ENCODE measurements at places on chromosomes 1 and 21.
A peak's percentile ranks its signal among the peaks of the same experiment; 100 is the strongest.

GRCh38 chr21:14244911-14245310 lies 29.0 kb downstream of the RBM11 start:
- no peak for DNase-seq

- DNase-seq, result peak; percentile 70
These were observed 58.9 kb upstream of the NEK2 start for GRCh38 chr1:211734359-211734758.

- DNase-seq, result no peak
These were observed at the start of gene SPRTN for GRCh38 chr1:231338270-231339128. TSS of gene SPRTN (plus strand) at chr1:231338293. CDS start at chr1:231338384, 91 bp downstream.

- DNase-seq, result no peak
These were observed 75.5 kb upstream of the ATP5PO start for GRCh38 chr21:33991133-33991532.

DNA sequence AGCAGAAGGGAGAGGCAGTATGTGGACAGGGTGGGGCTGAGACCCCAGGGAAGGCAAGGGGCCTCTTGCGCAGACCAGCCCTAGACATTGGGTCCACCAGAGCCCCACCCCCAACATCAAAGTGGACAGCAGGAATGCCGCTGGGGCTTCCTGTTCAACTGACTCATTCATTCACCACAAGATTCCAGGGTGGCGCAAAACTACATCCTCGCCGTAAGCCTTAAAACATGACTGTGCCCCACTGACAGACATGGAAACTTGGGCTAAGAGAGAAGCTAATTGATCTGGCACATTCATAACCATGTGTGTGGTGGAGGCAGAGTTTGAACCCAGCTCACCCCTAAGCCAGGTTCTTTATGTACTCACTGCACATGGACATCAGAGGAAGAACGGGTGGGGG lies 14.0 kb downstream of the COL16A1 start:
- peak; percentile 97 for DNase-seq

- DNase-seq, result no peak
These were observed 99.1 kb upstream of the ACTRT2 start for GRCh38 chr1:2921970-2922686.

DNA sequence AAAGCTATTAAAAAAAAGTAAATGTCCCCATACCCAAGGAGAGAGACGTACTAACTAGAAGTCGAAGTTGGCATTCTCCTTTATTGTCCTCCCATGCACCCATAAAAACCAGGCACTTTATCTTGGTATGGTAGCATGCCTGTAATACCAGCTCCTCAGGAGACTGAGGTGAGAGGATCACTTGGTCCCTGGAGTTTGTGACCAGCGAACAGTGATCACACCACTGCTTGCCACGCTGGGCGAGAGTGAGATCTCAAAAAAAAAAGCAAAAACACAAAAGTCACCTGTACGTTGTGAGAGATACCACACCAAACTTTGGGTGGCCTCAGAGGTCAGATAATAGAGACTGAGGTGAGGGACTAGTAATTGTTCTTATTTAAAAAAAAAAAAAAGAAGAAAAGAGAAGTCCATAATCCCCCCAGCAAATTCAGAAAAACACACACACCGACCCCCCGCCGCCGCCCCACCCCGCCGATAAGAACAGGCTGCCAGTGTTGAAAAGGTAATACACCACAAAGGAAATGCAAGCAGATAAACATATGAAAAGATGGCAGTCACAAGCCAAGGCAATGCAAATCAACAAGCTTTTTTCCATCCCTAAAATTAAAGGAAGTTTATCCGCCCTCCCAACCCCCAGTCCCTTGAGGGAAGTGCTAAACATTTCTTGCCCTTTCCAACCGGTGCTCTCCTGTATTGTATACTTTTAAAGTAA lies 3.6 kb downstream of the L1TD1 start:
- no peak for DNase-seq

DNA sequence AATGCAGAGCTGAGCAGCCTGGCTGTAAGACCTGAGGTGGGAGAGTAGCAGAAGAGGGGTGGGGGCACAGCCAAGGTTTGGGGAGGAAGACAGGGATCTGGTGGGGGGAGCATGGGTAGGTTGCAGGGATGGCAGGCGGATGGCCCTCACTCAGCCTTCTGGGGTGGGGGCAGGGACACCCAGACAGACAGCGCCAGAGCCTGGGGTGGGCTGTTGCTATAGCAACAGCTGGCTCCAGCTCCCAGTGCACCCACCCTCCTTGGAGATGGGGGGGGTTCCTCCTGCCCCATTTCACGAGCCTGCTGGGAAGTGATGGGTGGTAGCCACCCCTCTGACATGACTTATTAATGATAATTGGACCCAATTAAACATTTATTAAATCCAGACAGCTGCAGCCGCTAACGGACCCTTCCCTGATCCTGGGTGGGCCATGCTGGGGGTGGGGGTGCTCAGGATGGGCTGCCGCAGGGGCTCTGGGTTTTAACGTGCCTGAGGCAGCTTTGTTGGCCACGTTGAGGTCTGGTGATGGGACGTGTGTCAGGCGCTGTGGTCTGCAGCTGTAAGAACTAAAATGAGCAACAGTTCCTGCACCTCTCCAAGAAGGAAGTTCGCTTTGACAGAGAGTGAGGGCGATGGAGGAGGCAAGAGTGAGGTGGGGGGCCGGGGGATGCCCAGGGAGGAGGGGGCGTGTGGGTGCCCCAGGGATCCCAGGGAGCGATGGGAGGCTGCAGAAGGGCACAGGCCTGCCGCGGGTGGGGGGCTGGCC lies 19.4 kb downstream of the AGRN start:
- no peak for DNase-seq

DNA sequence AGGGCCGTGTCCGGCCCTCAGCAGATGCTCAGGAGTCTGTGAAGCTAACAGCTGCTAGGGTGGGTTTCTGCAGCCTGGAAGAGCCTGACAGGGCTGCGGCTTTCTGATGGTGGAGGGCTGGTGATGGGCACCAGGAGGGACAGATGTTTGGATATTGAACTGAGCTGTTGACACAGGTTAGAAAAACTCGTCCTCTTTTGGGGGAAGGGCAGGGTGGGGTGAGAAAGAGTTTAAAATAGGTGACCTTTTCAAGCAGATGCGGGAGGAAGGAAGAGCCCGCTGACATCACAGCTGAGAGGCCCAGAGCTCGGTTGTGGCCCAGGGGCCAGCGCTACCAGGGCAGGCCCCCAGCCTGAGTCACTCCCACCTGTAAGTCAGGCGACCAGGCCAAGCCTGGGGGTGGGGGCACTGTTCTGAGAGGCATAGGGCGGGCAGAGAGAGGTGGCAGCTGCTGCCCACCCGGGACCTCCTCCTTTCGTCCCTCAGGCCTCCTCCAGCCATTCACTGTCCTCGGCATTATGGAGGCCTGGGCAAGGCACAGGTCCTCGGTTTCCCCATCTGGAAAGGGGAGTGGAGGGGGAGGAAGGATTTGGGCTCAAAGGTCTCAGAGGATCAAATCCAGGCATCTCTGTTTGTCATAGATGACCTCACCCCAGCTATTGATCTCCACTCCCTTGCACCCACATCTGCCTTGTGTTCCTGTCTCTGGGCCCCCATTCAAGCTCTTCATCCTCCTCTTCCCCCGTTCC lies 32.3 kb upstream of the ID3 start:
- no peak for DNase-seq
